AG04450 (cell line): ENCODE measurements at places on chromosomes 4 and X. TPM values are rescaled to one million over a fixed set of nuclear protein-coding genes. Genes with fewer than 3 reads are reported as not detected.

- no peak for DNase-seq
Measured at GRCh38 chr4:153465615-153466080, 512 bp upstream of the TMEM131L start.

GRCh38 chrX:106621836-106622235, 10.1 kb downstream of the RADX start:
- DNase-seq = no peak

DNA sequence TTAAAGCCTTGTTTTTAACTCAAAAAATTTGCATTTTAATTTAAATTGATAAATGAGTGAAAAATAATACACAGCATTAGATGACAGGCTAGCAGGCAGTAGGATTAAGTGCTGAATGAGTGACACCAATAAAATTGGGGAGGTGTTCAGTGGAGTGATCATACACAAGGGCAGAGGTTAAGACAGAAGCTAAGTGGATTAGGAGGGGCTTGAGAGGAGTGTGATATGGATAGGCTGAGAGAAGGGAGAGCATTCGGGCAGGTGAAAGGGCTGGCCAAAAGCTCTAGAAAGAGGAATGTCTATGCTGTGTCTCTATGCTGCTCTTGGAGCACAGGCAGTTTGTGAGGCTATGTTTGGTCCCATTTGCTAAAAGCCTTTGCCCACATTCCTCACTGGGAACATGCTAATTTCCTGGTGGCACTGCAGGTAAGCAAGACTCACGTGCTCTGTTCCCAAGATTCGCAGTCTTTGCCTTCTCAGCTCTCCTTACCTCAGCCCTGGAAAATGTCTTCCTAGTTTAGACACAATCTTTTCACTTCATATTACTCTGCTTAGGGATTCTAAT, 52.8 kb upstream of the CCSER1 start:
- no peak for DNase-seq

- DNase-seq = no peak
Measured at GRCh38 chrX:46653482-46653881, 79.9 kb downstream of the CHST7 start.

PLAC8 gene
- 0.11 and 0.33 TPM in 2 replicates for polyA plus RNA-seq

DNA sequence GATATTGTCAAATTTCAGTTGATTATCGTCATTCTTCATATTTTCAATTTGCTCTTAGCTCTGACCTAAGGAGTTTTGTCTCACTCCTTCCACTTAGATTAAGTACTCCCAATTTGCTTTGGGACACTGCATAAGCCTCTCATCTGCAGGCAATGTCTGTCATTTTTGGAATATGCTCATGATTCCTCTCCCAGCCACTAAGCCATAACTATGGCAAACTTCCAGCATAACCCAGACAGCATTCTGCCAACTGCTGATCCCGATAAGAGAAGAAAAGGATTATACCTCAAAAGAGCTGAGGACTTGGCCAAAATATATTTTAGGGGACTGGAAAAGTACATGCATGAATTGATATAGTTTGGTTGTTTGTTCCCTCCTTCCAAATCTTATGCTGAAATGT, 444.4 kb downstream of the GABRG1 start:
- DNase-seq = no peak

TEX13D gene
- polyA plus RNA-seq = not detected in 2 replicates

DNA sequence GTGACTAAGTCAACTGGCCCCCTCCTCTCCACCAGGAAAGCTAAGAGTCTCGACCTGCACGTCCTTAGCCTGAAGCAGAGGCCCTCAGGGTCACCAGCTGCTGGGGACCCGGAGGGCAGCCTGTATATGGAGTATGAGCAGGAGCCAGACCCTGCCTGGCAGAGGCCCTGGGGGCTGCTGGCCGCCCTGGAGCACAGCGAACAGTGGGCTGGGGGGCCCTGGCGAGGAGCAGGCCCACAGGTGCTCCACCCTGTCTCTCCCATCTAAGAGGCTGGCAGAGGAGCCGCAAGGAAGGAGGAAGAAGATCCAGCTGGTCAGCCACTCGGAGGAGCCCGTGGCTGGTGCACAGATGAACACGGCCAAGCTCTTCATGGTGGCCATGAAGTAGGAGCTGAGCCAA, 61.2 kb downstream of the ALPK1 start:
- DNase-seq = no peak

DNA sequence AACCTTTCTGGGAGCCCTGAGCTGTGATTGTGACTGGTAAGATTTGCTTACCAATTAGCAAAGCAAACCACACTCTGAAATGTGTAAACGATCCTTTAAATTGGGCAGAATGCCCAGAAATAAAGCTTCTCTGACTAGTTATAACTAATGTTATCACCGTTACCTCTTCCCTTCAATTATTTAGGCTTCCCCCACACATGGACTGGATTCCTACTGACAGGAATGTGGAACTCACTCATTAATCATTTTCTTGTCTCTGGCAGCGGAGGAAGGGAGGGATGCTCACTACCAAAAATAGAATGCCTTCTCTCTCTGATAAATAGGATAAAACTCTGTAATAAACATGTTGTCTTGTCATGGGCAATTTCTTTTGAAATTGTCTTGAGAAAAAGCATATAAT, 25.3 kb upstream of the NWD2 start:
- DNase-seq = no peak

- DNase-seq = peak; percentile 6
Measured at GRCh38 chrX:14032406-14032805, 2.7 kb upstream of the GEMIN8 start.

GRCh38 chr4:76308548-76308947, 2.0 kb downstream of the STBD1 start:
- no peak for DNase-seq

DNA sequence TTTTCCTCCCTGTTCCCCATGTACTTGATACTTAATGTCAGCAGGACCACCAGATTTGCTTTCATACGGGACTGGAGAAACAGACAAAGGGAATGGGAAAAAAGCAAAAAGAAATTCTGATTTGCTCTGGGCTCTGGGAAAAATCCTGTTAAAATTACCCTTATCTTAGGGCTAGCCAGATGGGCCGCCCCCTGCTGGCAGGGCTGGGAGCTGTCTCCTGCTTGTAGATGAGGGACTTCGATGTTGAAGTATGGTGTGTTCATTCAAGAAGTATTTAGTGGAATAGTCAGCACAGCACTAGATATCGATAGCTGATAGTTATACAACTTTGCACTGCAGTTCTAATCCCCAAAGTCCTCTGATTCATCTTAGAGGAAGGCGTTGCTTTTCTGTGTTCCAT, 45.8 kb downstream of the BCORL1 start:
- peak; percentile 2 for DNase-seq

DNA sequence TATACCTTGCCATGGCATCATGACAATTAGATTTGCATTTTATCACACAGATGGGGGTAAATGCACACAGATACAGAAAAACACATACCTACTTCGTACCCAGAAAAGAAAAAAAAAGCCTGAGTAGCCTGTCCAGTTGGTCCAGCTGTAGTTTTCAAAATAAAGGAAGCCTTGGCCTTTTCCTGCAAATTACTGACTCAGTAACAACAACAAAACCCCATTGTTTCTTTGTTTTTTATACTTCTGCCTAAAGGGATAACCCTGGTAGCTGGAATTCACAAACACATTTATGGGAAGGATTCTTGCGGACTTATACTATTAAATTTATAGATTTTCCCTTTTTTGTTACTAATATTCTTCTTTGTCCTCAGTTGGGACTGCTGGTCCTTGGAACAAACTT, 156.4 kb upstream of the PCDH10 start:
- DNase-seq = no peak

CLCN4 gene
- polyA plus RNA-seq = 1.5 and 1.6 TPM in 2 replicates

SCRG1 gene
- polyA plus RNA-seq = 0.72 and 1.0 TPM in 2 replicates
